ENCODE measurements at places on chromosomes 1 and 21. TPM values are rescaled to one million over a fixed set of nuclear protein-coding genes. Genes with fewer than 3 reads are reported as not detected.

GRCh38 chr1:180954005-180954800 is 41.5 kb downstream of the KIAA1614 start:
- DNase-seq: peak; percentile 56
- H3K36me3 ChIP-seq: no peaks in the 10 kb centered on the region
- peak overlapping the region; percentile 83 for H3K27ac ChIP-seq
- H3K27me3 ChIP-seq: no peaks in the 10 kb centered on the region
- H3K4me3 ChIP-seq: peak overlapping the region; percentile 82

GRCh38 chr1:65508051-65508450 is 87.6 kb downstream of the LEPR start:
- H3K36me3 ChIP-seq: peaks cover 3% of the 10 kb centered on the region
- H3K27me3 ChIP-seq: no peaks in the 10 kb centered on the region

- H3K4me3 ChIP-seq: peak overlapping the region; percentile 84
- H3K36me3 ChIP-seq: peaks cover 2% of the 10 kb centered on the region
- DNase-seq: no peak
Measured at GRCh38 chr1:89274411-89274857, 1.8 kb upstream of the GBP5 start.

DNA sequence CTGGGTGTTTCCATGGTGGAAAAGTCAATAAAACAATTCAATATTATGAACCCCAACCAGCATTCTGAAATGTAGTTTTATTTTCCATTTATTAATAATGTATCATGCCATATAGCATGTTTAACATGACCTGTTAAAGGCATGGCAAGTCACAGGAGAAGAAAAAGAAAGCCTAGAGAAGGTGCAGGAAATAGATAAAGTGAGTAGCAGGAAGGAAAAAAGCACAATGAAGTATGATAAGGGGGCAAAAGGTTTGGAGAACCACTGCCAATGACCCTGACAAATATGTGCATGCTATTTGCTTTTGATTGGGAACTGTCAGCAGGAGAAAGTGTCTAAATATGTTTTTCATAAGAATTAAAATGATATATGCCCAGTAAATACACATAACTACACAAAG is 85.6 kb downstream of the HMCN1 start:
- no peak overlapping the region for H3K27ac ChIP-seq
- no peaks in the 10 kb centered on the region for H3K4me1 ChIP-seq
- H3K4me3 ChIP-seq: no peak overlapping the region

- peak overlapping the region; percentile 74 for H3K4me3 ChIP-seq
- DNase-seq: no peak
- peaks cover 20% of the 10 kb centered on the region for H3K27me3 ChIP-seq
- peaks cover 4% of the 10 kb centered on the region for H3K4me1 ChIP-seq
- H3K36me3 ChIP-seq: peaks cover 10% of the 10 kb centered on the region
- H3K27ac ChIP-seq: no peak overlapping the region
Measured at GRCh38 chr1:115642168-115643072, 650 bp downstream of the VANGL1 start.

DNA sequence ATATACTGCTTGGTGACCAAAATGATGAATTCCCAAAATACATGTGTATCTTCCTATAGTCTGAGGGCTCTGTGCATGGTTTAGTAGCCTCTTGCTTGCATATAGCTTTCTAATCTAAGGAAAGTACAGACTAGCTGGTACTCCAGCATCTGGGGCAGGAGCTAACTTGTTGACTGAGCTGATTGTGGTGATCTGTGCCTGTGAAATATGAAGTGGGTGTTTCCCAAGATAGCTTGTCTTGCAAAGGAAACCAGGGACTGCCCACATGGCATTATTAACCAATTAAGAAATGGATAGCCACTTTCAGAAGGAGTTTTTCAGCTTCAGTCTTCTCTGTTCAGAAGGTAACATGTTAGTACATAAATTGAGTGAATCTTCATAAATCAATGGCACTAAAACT is 219.8 kb downstream of the NEGR1 start:
- H3K27ac ChIP-seq: no peak overlapping the region
- no peak overlapping the region for H3K4me3 ChIP-seq
- no peaks in the 10 kb centered on the region for H3K27me3 ChIP-seq

DNA sequence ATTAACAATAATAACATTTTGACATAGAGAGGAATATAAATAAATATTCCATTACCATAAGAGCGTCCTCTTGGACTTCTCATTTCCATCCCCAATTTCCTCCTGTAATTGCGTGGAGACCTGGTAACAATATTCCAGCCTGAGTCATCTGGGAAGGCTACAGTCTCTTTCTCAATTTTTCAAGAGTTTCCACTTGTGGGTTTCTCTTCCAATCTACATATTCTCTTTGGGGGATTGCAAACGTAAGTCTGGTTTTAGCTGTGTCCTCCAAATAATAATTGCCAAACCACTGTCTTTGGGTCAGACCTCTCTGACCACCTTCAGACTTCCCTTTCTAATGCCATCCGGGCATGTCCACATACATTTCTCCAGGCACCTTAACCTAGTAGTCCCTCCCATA is 124.5 kb upstream of the USP24 start:
- DNase-seq: no peak
- H3K27ac ChIP-seq: no peak overlapping the region

Gene ERG
- total RNA-seq: not detected

Gene ADCY10
- 1.1 TPM for total RNA-seq

Gene SH3BGR
- 2.8 TPM for total RNA-seq

Gene ZSWIM5
- 1.2 TPM for total RNA-seq

Gene ITLN2
- total RNA-seq: not detected

Gene CNR2
- total RNA-seq: 1.1 TPM

Gene FAM167B
- total RNA-seq: 1.7 TPM

Gene CR1
- 5.1 TPM for total RNA-seq

Gene AIRE
- not detected for total RNA-seq

Gene C1QA
- 0.66 TPM for total RNA-seq

Gene ARMH1
- total RNA-seq: 79.0 TPM
